ENCODE measurements at places on chromosomes 4 and X. TPM values are rescaled to one million over a fixed set of nuclear protein-coding genes. Genes with fewer than 3 reads are reported as not detected.

Gene RNF175
- 0.26 TPM for total RNA-seq

Gene ZFX
- total RNA-seq = 41.1 TPM

Gene STARD8
- total RNA-seq = 1.5 TPM

Gene F8A2
- total RNA-seq = not detected

Gene H2BW2
- total RNA-seq = not detected

Gene ESX1
- not detected for total RNA-seq

Gene AFF2
- under 0.01 TPM for total RNA-seq

Gene ZNF157
- 0.17 TPM for total RNA-seq

Gene CYLC1
- total RNA-seq = not detected

Gene ZDHHC15
- 0.17 TPM for total RNA-seq

Gene SCD5
- total RNA-seq = 10.5 TPM

Gene CACNA1F
- 0.26 TPM for total RNA-seq

Gene ZNF630
- 2.1 TPM for total RNA-seq

Gene AKAP4
- total RNA-seq = not detected

Gene RHOXF1
- not detected for total RNA-seq

Gene GAGE12C
- total RNA-seq = not detected

Gene CCDC110
- total RNA-seq = 2.0 TPM

Gene DRP2
- 0.50 TPM for total RNA-seq

Gene SPANXA2
- not detected for total RNA-seq

Gene UNC5C
- 3.9 TPM for total RNA-seq

Gene TEX13B
- not detected for total RNA-seq

Gene LEF1
- total RNA-seq = 1.8 TPM

Gene AREG
- total RNA-seq = 1.5 TPM

Gene APBB2
- total RNA-seq = 25.1 TPM

Gene CFAP47
- total RNA-seq = not detected

Gene KLHL5
- total RNA-seq = 152 TPM

Gene HSFX4
- not detected for total RNA-seq

Gene EVC2
- 15.9 TPM for total RNA-seq

Gene GABRG1
- not detected for total RNA-seq

Gene TIGD2
- total RNA-seq = 11.0 TPM

Gene GPAT3
- total RNA-seq = 2.1 TPM

Gene RIBC1
- total RNA-seq = 0.77 TPM

Gene SEC24B
- 16.3 TPM for total RNA-seq

Gene PARM1
- total RNA-seq = 0.77 TPM

Gene CAPN6
- not detected for total RNA-seq

Gene DCHS2
- total RNA-seq = under 0.01 TPM

Gene PCSK1N
- 0.17 TPM for total RNA-seq

Gene SLC16A2
- total RNA-seq = 7.8 TPM

Gene CD99
- 177 TPM for total RNA-seq

Gene TGIF2LX
- total RNA-seq = not detected

Gene SULT1B1
- total RNA-seq = not detected

Gene BEX1
- total RNA-seq = not detected

Gene GAGE2A
- total RNA-seq = not detected

Gene CDX4
- total RNA-seq = not detected

Gene PIN4
- 19.8 TPM for total RNA-seq

Gene TMEM31
- not detected for total RNA-seq

Gene RAB41
- not detected for total RNA-seq

Gene GAK
- total RNA-seq = 37.2 TPM

Gene CENPVL2
- total RNA-seq = not detected

Gene RAB9B
- 0.77 TPM for total RNA-seq

Gene MGARP
- 12.3 TPM for total RNA-seq

Gene GPR173
- total RNA-seq = 2.3 TPM

Gene MAEA
- total RNA-seq = 37.2 TPM

Gene NALF2
- total RNA-seq = not detected

Gene NAA11
- total RNA-seq = not detected

Gene UGT2B7
- not detected for total RNA-seq

Gene NAP1L2
- 3.6 TPM for total RNA-seq

Gene NXF2B
- total RNA-seq = not detected

Gene PNMA6A
- 3.3 TPM for total RNA-seq
